Activated naive CD4-positive, alpha-beta T cell (primary cell): ENCODE measurements at places on chromosomes 7 and 10.

GRCh38 chr10:130956251-130956650 is 355.3 kb downstream of the TCERG1L start:
- no peak for DNase-seq

DNA sequence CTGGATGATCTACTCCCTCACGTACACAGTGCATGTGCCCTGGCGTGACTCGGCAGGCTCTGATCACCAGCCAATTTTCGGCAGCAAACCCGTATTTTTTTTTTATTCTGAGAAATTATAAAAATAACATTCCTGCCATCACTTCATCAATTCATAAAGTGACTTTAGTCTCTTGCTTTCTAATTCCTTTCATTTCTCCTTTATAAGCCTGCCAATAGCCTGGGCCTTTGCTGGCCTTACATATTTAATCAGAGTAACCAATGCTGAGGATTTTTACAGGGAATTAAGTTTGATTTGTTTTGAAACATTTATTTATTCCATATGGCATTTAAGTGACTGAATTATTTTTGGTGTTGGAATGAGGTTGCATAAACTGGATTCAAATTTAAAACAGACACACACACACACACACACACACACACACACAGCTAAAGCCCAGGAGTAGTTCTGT is 140.8 kb downstream of the ETV1 start:
- DNase-seq: no peak

DNA sequence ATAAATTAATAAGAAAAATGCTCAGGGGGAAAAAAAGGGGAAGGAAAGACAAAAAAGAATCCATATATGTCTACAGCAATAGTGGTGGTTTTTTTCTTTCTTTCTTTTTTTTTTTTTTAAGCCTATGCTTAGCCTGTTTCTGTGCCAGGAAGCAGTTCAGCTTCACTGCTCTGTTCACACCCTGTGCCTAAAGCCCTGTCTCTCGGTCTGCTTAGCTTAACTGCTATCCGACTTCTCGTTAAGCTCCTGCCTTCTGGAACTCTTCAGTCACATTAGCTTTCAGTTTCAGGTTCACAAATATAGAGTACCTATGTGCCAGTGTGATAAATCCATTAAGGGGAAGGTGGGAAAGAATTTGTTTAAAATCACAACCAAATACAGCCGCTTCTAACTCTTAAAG is 26.5 kb upstream of the NRG3 start:
- no peak for DNase-seq

DNA sequence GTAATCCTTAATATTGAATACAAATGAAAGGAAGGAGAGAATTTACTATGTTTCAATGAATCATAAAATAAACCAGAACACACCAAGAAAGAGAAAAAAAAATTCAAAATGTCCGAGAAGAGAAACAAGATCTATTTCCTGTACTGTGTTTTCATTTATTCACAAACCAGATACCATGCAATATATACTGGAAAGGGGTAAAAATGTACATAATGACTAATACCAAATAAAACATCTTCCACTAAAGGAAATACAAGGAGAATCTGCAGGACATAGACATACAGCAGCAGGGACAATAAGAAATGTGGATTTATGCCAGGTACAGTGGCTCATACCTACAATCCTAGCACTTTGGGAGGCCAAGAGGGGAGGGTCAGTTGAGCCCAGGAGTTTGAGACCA is 24.3 kb upstream of the TMEM26 start:
- no peak for DNase-seq

- no peak for DNase-seq
Measured at GRCh38 chr7:75534727-75535307, 42.7 kb downstream of the SPDYE5 start.

- DNase-seq: no peak
Measured at GRCh38 chr7:143975617-143976016, 21.0 kb downstream of the OR2F1 start.

- no peak for DNase-seq
Measured at GRCh38 chr7:135771961-135772638, 23.5 kb upstream of the FAM180A start.

GRCh38 chr7:28862595-28863272 is 95.4 kb downstream of the TRIL start:
- DNase-seq: no peak

GRCh38 chr10:48324580-48324979 is 18.1 kb downstream of the MAPK8 start:
- DNase-seq: no peak

- peak; percentile 12 for DNase-seq
Measured at GRCh38 chr7:130486114-130486953, 5.6 kb upstream of the MEST start.

- no peak for DNase-seq
Measured at GRCh38 chr7:29398011-29398410, 165.6 kb upstream of the PRR15 start.

- DNase-seq: no peak
Measured at GRCh38 chr10:91164520-91165065, 55.9 kb upstream of the PCGF5 start.

- no peak for DNase-seq
Measured at GRCh38 chr10:102115775-102116174, 4.4 kb downstream of the LDB1 start.

DNA sequence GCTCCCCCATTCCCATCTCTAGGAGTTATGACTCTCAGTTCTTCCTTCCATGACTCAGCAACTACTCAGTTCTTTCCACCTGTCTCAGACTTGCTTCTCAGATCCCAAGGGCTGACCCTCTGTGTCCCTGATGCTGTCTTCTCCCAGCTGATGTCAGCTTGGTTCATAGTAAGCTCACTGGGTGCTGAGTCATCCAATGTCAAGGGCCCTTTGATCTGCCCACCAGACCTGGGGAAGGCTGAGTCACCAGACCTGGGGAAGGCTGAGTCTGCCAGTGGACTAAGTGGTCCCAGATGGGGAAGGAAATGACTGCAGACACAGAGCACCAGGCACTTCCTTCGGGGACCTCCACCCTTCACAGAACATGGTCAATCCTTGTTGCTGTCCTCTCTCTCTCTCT is 76.1 kb upstream of the ZEB1 start:
- DNase-seq: peak; percentile 1

GRCh38 chr7:138417078-138417700 is 42.9 kb upstream of the TRIM24 start:
- DNase-seq: no peak

DNA sequence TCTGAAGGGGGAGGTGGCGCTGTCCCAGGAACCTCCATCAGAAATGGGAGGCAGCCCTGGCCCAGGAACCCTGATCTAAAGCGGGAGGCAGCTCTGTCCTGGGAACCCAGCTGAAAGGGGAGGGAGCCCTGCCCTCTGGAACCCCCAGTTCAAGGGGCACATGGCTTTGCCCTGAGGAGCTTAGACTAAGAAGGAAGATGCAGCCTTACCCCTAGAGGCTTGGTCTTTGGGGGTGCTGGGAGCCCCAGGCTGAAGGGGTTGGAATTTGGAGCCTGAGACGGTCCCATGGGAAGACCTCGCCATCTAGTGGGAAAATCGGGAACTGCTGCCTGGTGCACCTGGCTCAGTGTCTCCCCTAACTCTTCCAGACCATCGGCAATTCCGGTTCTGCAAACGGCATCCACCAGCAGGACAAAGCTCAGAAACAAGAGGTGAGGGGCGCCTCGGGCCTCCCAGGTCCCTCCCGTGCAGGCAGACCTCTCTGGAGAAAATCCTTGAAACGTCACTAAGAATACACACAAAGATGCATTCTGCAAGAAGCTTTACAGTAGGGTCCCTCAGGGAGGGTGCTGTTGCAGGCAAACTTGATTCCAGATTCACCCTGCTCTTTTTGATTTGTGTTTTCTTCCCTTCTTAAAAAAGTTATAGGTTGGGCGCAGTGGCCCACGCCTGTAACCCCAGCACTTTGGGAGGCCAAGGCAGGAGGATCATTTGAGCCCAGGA is 52.4 kb upstream of the GTF2IRD1 start:
- peak; percentile 67 for DNase-seq

DNA sequence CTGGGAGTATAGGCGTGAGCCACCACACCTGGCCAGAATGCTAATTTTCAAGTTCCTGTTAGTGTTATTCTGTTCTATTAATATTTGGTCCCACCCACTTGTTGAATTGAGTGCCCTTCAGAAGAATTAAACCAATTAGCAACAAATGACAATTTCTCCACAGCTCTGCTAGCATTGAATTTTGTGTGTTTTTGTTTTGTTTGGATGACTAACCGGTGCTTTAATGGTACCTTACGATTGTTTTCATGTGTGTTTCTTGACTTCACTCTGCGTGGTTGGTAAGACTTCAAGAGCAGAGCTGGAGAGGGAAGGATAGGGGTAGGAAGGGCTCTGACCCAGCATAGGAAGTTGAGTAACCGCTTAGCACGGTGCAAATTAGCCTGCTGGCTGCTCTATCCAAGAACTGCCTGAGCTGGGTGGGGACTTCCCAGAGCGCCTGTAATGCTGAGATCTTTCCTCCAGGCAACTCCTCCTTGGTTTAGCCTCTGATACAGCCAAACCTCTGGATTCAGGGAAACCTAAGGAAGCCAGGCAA is 4.6 kb downstream of the ARPC1B start:
- no peak for DNase-seq

DNA sequence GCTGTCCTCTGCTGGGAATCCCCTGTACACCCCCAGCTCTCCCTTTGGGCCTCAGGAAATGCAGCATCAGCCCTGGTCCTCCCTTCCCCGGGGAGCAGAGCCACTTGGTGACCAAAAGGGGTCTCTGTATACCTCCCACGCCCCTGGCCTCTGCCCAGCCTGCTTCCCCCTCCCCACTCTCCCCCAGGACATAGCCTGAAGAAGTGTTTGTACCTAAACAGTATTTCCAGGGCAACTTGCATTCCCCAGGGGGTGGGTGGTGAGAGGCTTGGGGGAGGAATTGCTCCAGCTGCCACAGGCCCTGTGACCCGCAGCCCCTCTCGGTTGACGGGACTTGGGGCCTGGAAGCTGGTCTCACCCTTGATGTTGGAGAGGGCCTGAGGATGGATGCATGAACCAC is 39.3 kb downstream of the TMEM270 start:
- DNase-seq: no peak

DNA sequence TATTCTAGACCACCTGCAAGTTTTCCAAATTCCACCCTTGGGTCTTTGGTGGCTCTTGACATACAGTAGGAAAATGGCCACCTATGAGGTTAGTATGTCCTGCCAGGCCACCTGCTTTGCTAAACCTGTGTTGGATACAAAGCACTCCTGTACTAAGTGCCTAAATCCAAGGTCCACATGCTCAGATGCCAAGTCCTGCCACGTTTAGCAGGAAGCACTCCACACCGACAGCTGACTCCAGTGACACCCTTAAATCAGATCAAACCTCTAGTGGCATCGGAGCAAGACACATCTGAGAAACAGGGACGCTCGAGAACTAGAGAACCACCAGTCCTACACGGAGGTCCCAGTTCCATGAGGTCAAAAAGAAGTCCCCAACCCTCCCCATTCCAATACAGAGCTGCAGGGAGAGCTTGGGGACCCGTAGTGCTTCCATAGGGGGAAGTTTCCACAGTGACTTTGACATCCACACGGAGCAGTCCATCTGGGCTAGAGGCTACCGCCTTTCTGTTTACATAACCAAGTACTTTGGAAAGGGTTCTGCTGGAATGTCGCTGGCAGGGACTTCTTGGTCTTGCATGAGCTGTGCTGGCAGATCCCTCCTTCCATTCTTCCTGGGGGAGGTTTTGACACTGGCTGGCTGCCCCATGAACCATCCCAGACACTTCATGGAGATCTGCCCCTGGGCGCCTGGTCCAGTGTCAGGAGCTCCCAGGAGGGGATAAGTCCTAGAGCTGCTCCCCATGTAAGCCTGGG is 290.6 kb downstream of the PRPF18 start:
- DNase-seq: no peak

DNA sequence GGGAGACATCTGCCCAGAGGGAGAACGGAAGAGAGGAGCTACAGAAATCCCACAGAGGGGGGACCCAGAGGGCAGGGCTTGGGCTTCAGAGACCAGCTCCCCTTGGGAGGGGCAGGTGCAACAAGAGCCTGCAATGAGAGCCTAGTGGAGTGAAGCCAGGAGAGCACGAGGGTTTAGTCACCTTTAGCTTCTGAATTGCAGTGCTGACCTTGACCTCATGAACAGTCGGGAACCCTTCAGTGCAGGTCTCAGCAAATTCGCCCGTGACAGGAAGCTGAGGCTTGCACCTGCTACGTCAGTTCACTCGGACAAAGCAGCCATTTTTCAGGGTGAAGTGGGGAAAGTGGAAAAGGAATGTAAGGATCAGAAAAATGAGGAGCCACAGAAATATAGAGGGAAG is 306.8 kb upstream of the CDC14C start:
- DNase-seq: no peak

DNA sequence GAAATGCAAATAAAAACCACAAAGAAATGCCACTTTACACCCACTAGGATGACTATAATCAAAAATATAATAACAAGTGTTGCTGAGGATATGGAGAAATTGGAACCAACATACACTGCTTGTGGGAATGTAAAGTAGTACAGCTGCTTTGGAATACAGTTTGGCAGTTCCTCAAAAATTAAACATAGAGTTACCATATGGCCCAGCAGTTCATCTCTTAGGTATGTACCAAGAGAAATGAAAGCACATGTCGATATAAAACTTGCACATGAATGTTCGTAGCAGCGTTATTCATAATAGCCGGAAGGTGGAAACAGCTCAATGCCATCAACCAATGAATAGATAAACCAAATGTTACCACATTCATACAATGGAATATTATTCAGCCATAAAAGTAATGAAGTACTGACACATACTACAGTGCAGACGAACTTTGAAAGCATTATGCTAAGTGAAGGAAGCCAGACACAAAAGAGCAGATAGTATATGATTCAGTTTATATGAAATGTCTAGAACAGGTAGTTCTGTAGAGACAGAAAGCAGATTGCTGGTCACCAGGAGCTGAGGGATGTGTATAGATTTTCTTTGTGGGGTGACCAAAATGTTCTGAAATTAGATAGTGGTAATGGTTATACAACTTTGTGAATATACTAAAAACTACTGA is 12.4 kb downstream of the BCAP29 start:
- no peak for DNase-seq

DNA sequence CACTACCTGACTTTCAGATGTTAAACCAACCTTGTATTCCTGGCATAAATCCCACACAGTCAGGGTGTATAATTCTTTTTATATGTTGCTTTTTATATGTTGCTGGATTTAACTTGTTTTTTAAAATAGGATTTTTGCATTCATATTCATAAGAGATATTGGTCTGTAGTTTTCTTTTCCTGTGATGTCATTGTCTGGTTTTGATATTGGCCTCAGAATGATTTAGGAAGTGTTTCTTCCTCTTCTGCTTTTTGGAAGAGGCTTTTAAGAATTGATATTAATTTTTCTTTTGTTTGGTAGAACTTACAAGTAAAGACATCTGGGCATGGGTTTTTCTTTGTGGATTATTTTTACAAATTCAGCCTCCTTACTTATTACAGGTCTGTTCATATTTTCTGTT is 93.1 kb downstream of the CARD11 start:
- no peak for DNase-seq
